H4 (cell line): ENCODE measurements at places on chromosomes 16 and 17. TPM values are rescaled to one million over a fixed set of nuclear protein-coding genes. Genes with fewer than 3 reads are reported as not detected.

Gene CCL8
- not detected in 2 replicates for total RNA-seq

Gene ADGRG3
- not detected in 2 replicates for total RNA-seq

Gene SLC16A11
- total RNA-seq = not detected in 2 replicates

Gene RHBDL1
- total RNA-seq = 0.31 and 3.8 TPM in 2 replicates

Gene MRPL58
- total RNA-seq = 89.4 and 107 TPM in 2 replicates

Gene KRT9
- not detected in 2 replicates for total RNA-seq

Gene ACSM2A
- total RNA-seq = not detected in 2 replicates

Gene RAMP2
- not detected in 2 replicates for total RNA-seq

Gene YPEL2
- total RNA-seq = 0.86 and 1.9 TPM in 2 replicates

Gene KRT25
- not detected in 2 replicates for total RNA-seq

Gene ENPP7
- total RNA-seq = not detected in 2 replicates

Gene AMDHD2
- total RNA-seq = 15.8 and 24.6 TPM in 2 replicates
